ENCODE measurements at places on chromosomes 12 and 14.

- DNase-seq, result no peak
These were observed 43.0 kb upstream of the CTDSP2 start for GRCh38 chr12:57889500-57889989.

GRCh38 chr12:87991483-87991882 lies 37.7 kb downstream of the C12orf50 start:
- no peak for DNase-seq

- no peak for DNase-seq
These were observed 86.3 kb upstream of the NID2 start for GRCh38 chr14:52154992-52155650.

- DNase-seq, result no peak
These were observed 122.9 kb downstream of the TSPAN9 start for GRCh38 chr12:3200032-3200617.

DNA sequence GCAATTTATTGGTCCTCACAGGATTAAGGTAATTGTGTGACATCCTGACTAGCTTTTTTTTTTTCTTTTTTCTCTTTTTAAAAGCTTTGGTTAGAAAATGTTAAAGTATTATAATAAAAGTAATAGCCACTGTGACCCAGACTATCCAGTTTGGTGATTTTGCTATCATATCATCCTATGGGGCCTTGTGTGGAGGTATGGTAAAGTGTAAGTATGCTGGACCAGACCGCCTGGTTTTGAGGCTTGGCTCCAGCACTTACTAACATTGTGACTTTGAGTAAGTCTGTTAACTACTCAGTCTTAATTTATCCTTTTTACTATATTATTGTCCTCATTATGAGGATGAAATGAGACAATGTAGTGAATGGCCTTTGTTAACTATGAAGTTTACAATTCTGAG lies 15.5 kb downstream of the EID3 start:
- no peak for DNase-seq

DNA sequence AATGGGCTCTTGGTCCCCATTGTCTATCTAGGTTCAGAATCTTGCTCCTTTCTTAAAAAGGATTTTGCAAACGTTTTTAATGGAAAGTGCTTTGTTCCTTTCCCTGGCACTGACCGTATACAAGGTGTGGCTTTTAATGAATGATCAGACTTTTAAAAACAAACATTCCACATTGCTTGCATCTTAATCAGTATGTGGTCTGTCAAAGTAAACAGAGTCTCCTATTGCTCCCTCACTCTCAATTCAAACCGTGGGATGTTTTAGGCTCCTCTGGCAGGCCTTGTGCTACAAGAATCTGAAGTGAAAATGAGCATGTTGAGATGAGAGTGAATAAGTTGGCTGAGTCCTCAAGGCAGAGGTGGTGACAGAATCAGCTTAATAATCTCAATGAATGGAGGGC lies 107.0 kb downstream of the VRK1 start:
- DNase-seq, result no peak

DNA sequence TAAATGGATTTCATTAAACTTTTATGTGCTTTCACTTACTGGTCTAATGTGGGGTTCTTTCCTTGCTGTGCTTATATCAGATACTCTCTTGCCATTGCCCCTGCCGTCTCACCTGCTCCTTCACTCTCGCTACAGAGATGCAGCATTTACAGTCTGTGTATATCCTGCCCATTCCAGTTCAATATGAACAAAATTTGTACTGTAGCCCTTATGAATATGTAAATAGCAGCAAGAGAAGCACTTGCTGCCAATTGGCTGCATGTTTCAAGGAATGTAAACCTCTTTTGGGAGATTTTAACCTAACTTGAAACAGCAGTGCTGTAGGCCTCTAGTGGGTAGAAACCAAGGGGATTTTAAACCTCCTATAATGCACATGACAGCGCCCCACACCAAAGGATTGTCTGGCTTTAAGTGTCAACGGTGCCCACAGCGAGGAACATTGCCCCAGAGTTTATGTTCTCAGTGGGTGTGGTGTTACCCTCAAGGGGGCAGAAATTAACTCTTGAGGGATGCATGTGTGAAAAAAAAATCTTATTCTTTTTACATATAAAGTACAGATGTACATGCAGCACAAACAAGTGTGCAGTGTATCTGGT lies 19.1 kb downstream of the PCNX1 start:
- DNase-seq, result no peak

DNA sequence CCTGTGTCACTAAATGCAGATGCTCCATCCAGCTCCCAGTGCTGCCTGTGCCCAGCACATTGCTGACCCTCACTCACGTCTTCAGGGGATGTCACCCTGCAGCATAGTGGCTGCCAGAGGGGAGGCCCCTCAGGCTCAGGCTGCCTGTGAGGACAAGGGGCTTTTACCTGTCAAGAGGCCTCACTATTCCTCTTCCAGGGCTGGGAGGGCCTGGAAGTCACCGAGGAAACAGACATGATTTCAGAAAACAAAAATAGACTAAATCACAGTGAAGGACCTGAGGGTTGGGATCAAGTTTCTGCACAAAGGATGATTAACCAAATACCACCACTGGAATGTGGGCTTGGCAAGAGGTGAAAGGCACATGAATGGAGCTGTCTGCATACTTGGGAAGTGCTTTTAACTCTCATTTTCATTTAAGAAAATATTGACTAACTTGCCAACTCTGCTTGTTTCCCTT lies 1202.3 kb downstream of the BCL11B start:
- DNase-seq, result no peak

DNA sequence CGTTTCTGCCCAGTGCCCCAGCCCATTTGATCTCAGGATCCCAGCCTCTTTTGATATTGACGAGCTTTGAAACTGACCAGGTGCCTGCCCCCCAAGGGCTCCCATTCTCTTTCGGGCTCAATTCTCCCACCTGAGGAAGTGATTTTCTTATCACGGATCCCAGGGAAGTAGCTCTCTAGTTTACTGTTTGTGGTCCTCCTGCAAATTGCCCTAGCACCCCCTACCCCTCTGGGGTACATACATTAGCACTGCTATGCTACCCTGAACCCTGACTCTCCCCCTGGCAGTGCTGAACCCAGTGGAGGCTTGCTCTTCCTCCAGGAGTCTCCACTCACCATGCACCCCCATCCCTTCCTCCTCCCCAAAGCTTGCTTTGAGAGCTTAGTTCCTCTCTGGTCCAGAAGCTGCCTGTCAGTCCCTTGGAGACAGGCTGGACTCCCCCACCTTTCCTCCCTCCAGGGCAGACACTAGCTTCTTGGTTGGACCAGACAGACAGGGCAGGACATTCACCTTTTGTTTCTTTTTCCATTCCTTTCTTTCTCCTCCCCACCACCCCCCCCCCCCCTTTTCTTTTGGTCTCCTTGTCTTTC lies 4.4 kb upstream of the TBX3 start:
- no peak for DNase-seq

GRCh38 chr12:46555406-46555852 lies 182.9 kb upstream of the SLC38A2 start:
- no peak for DNase-seq

DNA sequence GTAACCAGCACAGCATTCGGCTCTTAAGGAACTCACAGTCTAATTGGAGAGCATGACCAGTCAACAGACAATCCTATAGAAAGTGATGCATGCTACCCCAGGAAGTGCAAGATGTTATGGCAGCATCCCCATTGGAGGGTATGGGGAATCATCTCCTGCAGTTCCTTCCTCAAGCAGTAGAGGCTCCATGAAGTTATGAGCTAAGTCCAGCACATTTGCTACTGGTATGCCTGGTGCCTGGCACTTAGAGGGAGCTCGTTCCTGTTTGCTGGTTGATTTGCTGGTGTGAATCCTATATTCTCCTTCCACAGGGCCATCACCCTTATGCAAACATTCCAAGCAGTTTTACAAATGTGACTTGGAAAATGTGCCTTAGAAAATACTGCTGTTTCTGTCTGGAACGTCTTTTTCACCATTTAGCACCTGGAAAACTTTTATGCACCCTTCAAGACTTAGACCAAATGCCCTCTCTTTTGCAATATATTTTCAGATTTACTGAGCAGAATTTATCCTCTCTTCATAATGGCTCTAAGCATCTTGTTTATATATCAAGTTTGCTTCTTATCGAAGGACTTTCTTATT lies 136.1 kb upstream of the WSCD2 start:
- DNase-seq, result no peak

- no peak for DNase-seq
These were observed 4.0 kb upstream of the GEMIN2 start for GRCh38 chr14:39109893-39110715.

Measured in central memory CD8-positive, alpha-beta T cell (primary cell).